ENCODE measurements at places on chromosomes 7 and 10. TPM values are rescaled to one million over a fixed set of nuclear protein-coding genes. Genes with fewer than 3 reads are reported as not detected.
A peak's percentile ranks its signal among the peaks of the same experiment; 100 is the strongest.

DNA sequence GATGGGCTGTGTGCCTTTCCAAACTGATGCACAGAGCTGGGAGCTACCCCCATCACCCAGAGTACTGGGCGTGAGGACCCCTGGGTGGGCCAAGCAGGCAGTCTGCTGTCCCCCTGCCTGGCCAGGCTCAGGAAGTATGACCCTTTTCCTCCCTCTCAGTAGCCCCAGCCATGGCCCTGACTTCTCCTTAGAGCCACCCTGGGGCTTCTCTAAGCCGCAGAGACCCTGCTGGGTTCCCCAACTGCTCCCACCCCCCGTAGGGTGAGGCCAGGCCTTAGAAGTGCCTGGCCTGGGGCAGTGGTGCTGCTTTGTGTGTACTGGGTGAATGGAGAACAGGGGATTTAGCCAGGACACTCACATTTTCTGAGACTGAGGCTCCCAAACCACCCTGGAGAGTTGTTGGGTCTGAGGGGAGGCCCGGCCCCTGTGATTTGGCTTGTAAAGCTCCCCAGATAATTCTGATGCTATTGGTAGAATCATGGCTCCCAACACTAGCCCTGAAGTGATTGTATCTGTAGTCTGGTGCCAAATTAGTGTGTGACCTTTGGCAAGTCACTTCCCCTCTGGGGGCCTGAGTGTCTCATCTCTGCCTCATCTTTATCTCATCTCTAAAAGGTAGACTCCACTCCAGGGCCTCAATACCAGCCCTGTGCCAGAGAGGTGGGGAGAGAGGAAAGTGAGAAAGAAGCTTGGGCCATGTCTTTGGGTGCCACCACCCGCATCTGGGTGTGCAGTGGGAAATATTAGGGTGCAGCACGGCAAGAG, 99.7 kb upstream of the PPIF start:
- DNase-seq = no peak

GRCh38 chr10:103493362-103493915, at the start of gene NEURL1:
TSS of gene NEURL1 (plus strand) at chr10:103493705. CDS start at chr10:103494388, 683 bp downstream.
- no peak for DNase-seq

DNA sequence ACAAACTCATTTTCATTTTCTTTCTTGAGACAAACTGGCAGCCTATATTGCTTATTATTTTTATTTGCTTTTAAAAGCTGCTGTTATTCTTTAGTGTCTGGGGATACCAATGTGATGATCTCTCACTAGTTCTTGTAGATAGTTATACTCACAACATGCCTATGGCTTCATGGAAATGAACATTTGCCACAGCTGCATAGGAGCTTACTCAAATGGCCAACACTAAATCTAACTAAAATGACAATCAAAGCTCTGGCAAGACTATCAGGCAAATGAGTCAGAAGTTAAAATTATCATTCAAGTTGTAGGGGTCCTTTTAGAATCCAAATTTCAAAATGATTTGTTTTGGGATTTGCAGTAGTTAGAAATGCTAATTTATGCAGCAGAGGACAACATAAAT, 225.9 kb downstream of the ANK3 start:
- DNase-seq = no peak

GRCh38 chr7:105647591-105647990, 66.3 kb upstream of the EFCAB10 start:
- DNase-seq = peak; percentile 14

DNA sequence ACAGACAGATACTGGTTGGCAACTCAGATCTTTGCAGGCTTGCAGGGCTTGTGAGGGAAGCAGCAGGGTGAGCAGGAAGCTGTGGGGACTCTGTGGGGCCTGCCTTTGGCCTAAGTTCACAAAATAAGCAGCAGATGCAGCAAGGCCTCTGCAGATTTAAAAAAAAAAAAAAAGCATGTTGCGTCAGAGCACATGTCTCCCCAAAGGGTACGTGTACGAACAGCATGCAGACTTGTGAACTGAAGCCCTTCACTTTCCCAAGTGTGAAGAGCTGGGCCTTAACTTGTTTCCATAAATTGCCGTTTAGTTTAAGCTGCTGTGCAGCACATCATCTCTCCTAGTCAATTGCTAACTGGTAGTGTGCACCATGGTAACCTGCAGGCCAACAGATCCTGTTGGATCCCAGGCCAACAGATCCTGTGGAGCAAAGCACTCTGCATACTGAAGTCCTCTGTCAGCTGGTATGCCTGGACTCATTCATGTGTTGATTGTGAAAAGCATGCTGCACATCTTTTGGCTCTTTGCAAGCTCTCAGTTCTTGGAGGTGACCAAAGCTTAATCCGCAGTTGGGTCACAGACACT, 10.8 kb upstream of the XPNPEP1 start:
- DNase-seq = no peak

Gene SFMBT2
- 12.0 TPM for total RNA-seq

Gene TSPAN12
- total RNA-seq = 7.2 TPM
